ENCODE measurements at places on chromosomes 4 and X. TPM values are rescaled to one million over a fixed set of nuclear protein-coding genes. Genes with fewer than 3 reads are reported as not detected.

DNA sequence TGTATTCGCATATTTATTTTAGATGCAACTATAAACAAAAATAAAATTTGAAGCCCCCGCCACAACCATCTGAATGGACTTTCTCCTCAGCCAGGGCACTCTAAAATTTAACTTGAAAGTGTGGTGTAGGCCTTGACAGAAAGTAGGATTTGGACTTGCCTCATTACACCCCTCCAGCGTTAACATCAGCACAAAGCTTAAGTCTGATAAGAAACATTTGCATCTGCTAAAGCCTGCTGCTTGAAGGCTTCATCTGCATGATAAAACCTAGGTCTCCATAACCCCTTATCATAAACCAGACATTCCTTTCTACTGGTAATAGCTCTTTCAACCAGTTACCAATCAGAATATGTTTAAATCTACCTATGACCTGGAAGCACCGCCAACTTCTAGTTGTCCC, 1046.5 kb downstream of the FAT4 start:
- no peak for DNase-seq

- no peak for DNase-seq
These were observed 87.9 kb downstream of the YIPF7 start for GRCh38 chr4:44563496-44563895.

GRCh38 chrX:48530736-48531135, 8.8 kb upstream of the TBC1D25 start:
- no peak for DNase-seq

- DNase-seq, result no peak
These were observed 38.7 kb downstream of the ARHGEF9 start for GRCh38 chrX:63746278-63746677.

GRCh38 chr4:35541888-35542213, 702.5 kb downstream of the ARAP2 start:
- DNase-seq, result no peak

GRCh38 chr4:38666766-38667084, 2.7 kb downstream of the KLF3 start:
- DNase-seq, result no peak

GRCh38 chrX:10177601-10178000, 20.8 kb downstream of the CLCN4 start:
- DNase-seq, result no peak

- DNase-seq, result no peak
These were observed 50.4 kb downstream of the MID1 start for GRCh38 chrX:10569946-10570345.

DNA sequence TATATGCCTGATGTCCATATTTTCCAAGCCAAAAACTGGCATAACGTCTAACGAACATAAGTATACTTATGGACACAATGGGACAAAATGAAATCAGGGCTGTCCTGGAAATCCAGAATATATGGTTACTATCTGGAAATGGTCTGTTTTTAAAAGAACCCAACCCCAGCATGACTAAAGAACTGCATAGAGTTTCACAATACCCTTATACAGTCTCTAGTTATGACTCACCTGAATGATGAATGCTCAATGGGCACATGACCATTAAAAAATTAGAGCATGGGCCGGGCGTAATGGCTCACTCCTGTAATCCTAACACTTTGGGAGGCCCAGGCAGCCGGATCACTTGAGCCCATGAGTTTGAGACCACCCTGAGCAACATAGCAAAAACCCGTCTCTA, 31.8 kb downstream of the AMMECR1 start:
- DNase-seq, result no peak

DNA sequence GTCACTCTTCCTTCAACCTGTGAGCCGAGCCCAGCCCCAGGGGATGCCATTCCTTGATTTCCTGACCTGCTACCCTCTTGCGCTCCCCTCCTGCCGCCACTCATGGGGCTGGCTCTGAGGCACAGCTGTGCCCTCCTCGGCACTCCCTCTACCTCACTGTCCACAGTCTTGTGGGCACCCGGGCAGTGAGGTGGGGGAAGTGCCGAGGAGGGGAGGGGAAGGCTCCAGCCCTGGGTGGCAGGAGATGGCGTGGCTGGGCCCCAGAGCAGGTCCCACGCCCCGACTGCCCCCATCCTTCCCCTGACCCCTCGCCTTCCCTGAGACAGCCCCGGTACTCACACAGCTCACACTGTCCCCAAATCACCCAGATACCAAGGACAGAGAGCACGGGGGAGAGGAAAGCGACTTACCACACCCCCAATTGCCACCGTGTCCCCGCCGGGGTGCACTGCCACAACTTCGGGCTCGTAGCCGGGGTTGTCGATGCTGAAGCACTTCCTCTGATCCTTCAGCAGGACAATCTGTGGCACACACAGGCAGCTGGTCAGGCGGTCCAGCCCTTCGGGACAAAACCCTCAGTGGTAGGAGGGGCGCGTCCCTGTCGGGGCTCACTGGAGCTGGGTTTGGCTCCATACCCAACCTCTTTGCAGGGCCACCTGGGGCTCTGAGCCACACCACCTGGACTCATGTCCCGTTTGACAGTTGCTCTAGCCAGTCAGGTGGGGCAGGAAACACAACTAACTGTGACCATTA, 37.9 kb downstream of the WDR1 start:
- DNase-seq, result peak; percentile 19

- no peak for DNase-seq
These were observed 48.8 kb downstream of the IGFBP7 start for GRCh38 chr4:57061395-57061794.

DNA sequence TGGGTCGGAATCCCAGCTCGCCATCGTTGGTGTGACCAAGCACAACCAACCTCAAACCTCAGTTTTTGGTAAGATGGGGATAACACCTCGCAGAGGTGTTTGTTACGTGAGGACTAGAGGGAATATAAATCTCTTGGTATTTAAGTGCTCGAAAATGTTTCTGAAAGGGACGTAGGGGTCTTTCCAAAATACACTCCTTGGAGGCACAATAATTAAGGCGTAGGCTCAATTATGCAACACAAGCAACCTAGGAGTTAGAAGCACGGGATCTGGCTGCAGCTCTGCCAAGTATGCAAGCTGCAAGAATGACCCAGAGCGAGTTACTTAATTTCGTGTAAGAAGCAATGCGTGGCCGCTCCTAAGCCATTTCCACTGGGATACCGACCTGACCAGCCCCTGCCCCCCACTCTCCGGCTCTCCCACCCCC, 552 bp downstream of the ADH5 start:
- DNase-seq, result no peak

DNA sequence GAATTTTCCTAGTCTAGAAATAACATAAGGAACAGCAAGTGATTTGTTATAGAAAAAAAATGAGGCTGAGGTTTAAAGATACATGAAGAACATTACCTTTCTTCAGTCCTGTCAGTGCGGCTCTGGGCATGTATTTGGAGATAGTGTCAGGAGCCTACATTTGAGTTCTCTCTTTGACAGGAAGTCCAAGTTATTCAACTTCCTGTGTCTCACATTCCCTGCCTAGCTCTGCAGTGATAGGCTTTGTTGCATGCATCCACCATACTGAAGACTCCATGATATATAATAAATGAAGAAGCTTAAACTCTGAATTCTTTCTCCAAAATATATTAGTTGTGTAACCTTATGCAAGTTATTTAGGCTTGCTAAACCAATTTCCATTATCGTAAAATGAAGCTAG, 148.7 kb downstream of the RELL1 start:
- no peak for DNase-seq

DNA sequence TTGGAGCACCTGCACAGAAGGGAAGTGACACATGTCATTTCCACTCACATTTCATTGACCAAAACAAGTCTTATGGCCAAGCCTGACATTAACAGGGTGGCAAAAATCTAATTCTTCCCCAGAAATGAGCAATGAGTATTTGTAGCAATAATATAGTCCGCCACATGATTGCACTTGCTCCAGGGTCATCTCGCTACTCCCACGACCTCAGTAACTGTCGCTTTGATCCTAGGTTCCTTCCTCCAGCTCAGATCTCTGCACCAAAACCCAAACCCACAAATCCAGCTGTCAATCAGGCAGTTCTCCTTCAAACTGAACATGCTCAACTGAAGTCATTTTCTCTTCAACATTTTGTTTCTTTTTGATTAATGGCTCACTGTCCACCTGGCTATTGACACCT, 25.2 kb upstream of the PTTG2 start:
- no peak for DNase-seq

DNA sequence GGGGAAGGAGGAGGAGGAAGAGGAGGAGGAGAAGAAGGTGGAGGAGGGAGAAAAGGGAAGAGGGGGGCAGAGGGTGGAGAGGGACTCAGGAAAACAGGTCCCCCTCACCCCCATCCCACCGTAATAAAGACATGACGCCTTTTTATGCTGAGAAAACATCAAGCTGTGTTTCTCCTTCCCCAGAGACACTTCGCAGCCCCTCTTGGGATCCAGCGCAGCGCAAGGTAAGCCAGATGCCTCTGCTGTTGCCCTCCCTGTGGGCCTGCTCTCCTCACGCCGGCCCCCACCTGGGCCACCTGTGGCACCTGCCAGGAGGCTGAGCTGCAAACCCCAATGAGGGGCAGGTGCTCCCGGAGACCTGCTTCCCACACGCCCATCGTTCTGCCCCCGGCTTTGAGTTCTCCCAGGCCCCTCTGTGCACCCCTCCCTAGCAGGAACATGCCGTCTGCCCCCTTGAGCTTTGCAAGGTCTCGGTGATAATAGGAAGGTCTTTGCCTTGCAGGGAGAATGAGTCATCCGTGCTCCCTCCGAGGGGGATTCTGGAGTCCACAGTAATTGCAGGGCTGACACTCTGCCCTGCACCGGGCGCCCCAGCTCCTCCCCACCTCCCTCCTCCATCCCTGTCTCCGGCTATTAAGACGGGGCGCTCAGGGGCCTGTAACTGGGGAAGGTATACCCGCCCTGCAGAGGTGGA, 45.3 kb upstream of the SHOX start:
- no peak for DNase-seq

DNA sequence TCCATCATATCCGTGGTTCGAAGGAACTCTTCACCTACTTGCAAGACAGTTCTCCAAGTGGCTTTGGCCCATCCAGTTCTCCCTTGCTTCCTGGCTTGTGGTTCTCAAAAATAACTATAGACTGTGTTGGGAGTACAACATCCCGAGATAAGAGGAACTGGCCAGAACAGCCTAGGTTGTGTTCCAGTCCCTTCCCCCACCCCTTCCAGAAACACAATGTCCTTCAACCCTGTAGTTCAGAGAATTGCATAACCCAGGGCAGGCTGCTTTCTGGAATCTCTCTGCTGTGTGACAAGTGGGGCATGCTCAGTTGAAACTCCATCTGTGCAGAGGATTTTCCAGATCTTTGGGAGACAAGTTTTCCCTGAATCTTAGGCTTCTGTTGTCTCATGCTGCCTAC, 206.5 kb downstream of the PCDH10 start:
- DNase-seq, result no peak

DNA sequence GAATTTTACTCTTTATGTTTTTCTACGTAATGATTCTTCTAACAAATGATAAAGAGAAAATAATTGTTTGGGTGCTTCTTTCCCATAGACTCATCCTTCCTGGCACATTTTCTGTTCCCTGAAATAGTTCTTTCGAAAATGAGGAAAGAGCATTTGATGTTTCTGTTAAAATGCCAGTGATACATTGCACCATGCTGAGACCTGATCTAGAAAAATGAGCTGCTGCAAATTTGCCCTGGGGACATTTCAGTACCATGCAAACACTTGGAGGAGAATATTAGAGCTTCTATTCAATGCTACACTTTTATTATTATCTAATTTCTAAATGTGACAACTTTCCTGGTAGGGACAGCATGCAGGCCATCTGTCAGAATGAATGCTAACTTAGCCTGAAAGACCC, 83.3 kb downstream of the C4orf33 start:
- no peak for DNase-seq

DNA sequence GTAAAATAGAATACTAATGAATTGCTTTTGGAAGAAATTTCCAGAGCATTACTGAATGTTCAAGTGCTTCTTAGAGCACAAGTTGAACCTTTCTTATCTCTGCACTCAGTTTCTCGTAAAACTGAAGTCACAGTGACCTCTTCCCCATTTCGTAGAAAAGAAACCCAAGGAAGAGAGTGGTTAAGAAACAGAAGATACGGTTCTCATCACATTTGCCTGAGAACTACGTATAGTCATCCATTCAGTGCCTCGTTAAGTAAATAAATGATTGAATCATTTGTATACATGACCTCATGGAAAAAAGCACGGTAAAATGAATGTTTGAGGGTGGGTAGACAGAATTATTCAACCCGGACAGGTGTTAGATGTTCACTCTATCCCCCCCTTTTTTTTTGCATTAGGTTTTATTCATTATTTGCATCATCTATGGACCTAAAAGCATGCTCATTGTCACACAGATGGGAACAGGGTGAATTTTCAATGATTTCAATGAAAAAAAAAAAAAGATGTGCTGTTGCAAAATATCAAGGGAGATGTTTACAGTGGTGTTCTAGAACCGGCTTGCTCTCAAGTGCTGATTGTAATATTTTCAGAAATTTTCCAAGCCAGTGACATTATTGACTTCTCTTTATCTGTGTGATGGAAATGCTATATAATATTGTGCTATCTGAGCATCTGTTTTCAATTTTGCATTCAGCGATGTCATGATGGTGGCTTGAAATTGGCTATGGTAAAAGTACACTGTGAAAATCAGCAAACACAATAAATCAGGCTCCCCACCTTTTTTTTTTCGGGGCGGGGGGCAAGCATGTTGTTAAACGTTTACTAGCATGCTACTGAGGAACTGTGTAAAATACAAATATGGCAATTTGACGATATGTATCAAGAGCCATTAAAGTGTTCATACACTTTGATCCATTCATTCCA, 4.3 kb downstream of the RHOH start:
- no peak for DNase-seq

GRCh38 chr4:180377741-180378140, 1865.5 kb upstream of the TENM3 start:
- no peak for DNase-seq

GRCh38 chrX:131058136-131058868, at the start of gene ARHGAP36:
ARHGAP36 (plus strand) TSS chrX:131058346; CDS start chrX:131081666, 23,320 bp downstream.
- no peak for DNase-seq

GRCh38 chrX:154986826-154987575, 35.5 kb downstream of the F8 start:
- DNase-seq, result no peak

DNA sequence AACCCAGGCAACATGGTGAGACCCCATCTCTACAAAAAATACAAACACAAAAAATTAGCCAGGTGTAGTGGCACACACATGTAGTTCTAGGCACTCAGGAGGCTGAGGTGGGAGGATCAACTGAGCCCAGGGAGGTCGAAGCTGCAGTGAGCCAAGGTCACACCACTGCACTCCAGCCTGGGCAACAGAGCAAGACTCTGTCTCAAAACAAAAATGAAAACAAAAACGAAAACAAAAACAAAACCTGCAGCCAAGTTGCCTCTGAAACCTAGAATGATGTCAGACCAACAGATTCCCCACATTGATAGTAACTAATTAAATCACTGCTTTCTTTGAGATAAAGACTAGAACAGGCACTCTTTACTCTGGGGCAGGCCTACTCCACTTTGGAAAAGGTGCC, 104.5 kb downstream of the AMELX start:
- DNase-seq, result no peak

Gene MAGEB10
- total RNA-seq, result not detected

Gene SHOX
- not detected for total RNA-seq

Gene AFP
- not detected for total RNA-seq

Gene MAGEA2
- not detected for total RNA-seq

Gene WNK3
- total RNA-seq, result 0.33 TPM

Gene CLDN24
- total RNA-seq, result not detected

Gene ALB
- not detected for total RNA-seq

Gene ARL13A
- total RNA-seq, result not detected

Gene PTCHD1
- not detected for total RNA-seq

Gene RBM41
- 19.7 TPM for total RNA-seq

Gene CWH43
- total RNA-seq, result not detected

Gene CLGN
- total RNA-seq, result not detected

Gene ATP2B3
- total RNA-seq, result not detected

Gene CT45A3
- not detected for total RNA-seq

Gene AR
- not detected for total RNA-seq

Gene CLDN34
- total RNA-seq, result not detected

Gene DUX4
- total RNA-seq, result not detected
